Panc1 (cell line): ENCODE measurements at places on chromosomes 1 and 21. TPM values are rescaled to one million over a fixed set of nuclear protein-coding genes. Genes with fewer than 3 reads are reported as not detected.

GRCh38 chr1:217876401-217876800 is 245.3 kb downstream of the SPATA17 start:
- no peaks in the 10 kb centered on the region for H3K27me3 ChIP-seq
- no peak overlapping the region for H3K4me3 ChIP-seq
- H3K36me3 ChIP-seq: no peaks in the 10 kb centered on the region
- H3K4me1 ChIP-seq: no peaks in the 10 kb centered on the region
- H3K27ac ChIP-seq: no peak overlapping the region
- no peak for DNase-seq

DNA sequence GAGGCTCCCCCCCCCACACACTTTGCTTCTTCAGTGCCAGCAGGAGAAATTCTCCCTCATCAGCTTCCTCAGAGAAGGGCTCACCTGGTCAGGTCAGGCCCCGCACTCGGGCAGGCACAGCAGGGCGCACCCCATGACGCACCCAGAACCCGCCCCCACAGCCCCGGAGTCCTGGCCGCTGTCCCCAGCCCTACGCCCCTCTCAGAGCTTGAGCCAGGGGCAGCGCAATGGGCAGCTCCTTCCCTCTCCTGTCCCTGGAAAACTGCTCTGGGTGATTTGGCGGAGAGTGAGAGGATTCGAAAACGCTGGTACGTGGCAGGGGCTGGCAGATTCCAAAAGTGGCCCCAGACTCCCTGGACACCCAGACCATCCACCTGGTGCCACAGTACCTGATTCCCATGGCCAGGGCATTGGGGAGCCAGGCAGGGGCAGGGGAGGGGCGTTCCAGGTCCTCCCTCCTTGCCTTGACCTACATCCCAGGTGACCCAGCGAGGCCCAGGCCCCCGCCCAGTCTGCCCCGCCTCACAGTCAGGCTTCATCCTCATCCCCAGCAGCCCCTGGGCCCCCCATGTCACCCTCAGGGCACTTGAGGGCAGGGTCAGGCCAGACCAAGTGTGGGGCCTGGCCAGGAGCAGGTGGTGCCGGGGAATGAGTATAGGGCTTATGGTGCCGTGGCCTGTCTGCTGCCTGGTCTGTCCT is 23.7 kb downstream of the RRP1 start:
- no peaks in the 10 kb centered on the region for H3K36me3 ChIP-seq
- no peak overlapping the region for H3K4me3 ChIP-seq
- H3K4me1 ChIP-seq: peaks cover 18% of the 10 kb centered on the region
- H3K27me3 ChIP-seq: no peaks in the 10 kb centered on the region

DNA sequence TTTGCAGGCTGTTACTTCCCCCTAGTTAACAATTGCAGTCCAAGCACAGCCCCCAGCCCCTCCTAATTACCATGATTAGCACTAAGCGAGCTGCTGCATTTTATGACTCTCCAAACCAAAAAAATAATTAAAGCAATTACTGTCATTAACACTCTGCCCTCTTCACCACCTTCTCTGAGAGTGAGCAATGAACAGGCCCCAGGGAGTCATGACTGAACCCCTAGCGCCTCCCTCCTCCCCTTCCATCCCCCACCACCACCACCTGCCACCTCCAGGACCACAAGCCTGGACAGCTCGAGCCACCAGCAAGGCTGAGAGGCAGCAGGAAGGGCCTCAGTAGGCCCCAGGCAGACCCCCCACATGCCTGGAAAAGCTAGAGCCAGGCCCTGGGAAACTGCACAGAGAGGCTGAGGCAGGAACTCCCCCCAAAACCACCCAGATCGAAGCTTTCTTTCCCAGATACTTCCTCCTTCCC is 35.5 kb upstream of the ZC3H12A start:
- H3K4me3 ChIP-seq: no peak overlapping the region
- no peaks in the 10 kb centered on the region for H3K36me3 ChIP-seq
- no peak overlapping the region for H3K27ac ChIP-seq
- DNase-seq: no peak
- H3K27me3 ChIP-seq: 0 out of 2 replicates have a peak, but pooled peaks cover 3% of the 10 kb centered on the region
- H3K4me1 ChIP-seq: no peaks in the 10 kb centered on the region

DNA sequence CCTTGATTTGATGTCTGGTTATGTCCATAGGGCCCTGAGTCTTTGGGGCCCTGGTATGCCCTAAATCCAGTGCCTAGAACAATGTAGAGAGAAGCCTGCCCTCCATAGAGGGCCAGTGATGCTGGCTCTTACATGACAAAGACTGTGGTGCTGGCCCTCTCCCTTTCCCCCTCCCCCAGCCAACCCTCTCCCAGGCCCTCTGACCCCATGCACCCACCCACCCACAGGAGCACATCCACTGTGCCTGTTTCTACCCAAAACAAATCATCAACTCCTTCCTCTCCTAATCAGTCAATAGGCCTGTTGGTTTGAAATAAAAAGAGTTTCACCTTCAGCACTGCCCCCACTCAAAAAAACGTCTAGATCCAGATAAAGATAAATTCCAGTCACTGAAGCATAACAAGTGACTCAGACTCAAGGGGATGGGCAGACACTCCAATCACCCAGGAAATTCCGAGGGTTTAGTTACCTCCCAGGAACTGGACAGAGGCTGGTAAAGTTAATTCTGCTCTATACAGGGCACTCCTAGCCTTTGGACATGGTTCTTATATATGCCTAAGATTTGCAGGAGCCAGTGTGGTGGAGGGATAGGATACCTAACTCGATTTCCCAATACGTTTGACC is 144.8 kb upstream of the VANGL1 start:
- no peak for DNase-seq
- no peak overlapping the region for H3K27ac ChIP-seq
- H3K4me3 ChIP-seq: no peak overlapping the region
- no peaks in the 10 kb centered on the region for H3K27me3 ChIP-seq

- H3K4me3 ChIP-seq: no peak overlapping the region
- H3K4me1 ChIP-seq: no peaks in the 10 kb centered on the region; the same call in 1 of the 2 replicates
- H3K27me3 ChIP-seq: no peaks in the 10 kb centered on the region
Observed at GRCh38 chr1:41647221-41648135, 163.0 kb upstream of the EDN2 start.

DNA sequence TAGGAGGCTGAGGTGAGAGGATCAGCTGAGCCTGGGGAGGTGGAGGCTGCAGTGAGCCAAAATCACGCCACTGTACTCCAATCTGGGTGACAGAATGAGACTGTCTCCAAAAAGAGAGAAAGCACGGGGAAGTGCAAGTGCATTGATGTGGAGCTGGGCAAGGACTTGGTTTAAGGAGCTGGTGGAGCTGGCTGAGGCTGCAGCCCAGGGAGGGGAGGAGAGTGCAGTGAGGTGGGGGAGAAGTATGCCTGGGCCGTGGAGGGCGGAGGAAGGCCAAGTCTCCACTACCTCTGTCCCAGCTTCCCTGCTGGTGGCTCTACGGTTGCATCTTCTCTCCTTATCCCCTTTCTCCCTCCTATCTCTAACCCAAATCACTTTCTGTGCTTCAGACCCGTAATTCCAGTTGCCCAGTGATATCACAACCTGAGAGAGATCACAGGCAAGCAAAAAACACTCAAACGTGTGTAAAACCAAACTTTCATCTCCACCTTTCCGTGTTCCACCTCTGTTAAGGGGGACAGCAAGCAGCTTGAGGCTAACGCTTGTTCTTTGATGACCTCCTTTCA is 11.1 kb downstream of the TOR3A start:
- no peaks in the 10 kb centered on the region for H3K27me3 ChIP-seq
- no peaks in the 10 kb centered on the region; the same call in 1 of the 2 replicates for H3K36me3 ChIP-seq
- no peak for DNase-seq
- no peak overlapping the region for H3K4me3 ChIP-seq

BRINP3 gene
- 1.0 TPM for total RNA-seq

TATDN3 gene
- total RNA-seq: 9.5 TPM

KIF14 gene
- total RNA-seq: 17.8 TPM

GRCh38 chr1:151819976-151820623 is 11.5 kb downstream of the RORC start:
- no peak for DNase-seq
- H3K4me1 ChIP-seq: no peaks in the 10 kb centered on the region; the same call in 1 of the 2 replicates
- no peaks in the 10 kb centered on the region for H3K36me3 ChIP-seq
- H3K4me3 ChIP-seq: no peak overlapping the region
- H3K27ac ChIP-seq: no peak overlapping the region
- H3K27me3 ChIP-seq: no peaks in the 10 kb centered on the region

DNA sequence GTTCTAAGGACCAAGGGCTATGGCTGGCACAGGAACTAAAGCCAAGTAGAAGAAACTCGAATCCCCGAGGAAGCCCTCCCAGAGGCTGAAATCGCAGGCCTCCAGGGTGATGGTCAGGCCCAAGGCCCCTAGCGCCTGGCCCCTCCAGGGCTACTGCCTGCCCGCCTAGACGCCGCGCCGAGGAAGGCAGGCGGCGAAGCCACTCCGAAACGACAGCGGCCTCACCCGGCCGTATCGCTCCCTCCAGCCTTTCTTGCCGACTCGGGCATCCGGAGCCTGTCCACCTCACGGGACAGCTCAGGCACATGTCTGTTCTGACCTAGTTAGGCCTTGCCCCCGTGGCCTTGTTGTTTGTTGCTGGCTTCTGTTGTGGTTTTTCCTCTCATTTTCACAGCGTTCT is 9.7 kb upstream of the LHX8 start:
- no peaks in the 10 kb centered on the region for H3K36me3 ChIP-seq
- H3K27me3 ChIP-seq: no peaks in the 10 kb centered on the region
- H3K27ac ChIP-seq: no peak overlapping the region
- no peak for DNase-seq

COL11A1 gene
- total RNA-seq: 106 TPM

GRCh38 chr1:190904091-190904695 is 426.5 kb upstream of the BRINP3 start:
- H3K36me3 ChIP-seq: no peaks in the 10 kb centered on the region
- H3K27ac ChIP-seq: no peak overlapping the region
- H3K27me3 ChIP-seq: no peaks in the 10 kb centered on the region
- DNase-seq: no peak
- no peaks in the 10 kb centered on the region for H3K4me1 ChIP-seq
- H3K4me3 ChIP-seq: no peak overlapping the region

APCS gene
- 0.33 TPM for total RNA-seq

DNA sequence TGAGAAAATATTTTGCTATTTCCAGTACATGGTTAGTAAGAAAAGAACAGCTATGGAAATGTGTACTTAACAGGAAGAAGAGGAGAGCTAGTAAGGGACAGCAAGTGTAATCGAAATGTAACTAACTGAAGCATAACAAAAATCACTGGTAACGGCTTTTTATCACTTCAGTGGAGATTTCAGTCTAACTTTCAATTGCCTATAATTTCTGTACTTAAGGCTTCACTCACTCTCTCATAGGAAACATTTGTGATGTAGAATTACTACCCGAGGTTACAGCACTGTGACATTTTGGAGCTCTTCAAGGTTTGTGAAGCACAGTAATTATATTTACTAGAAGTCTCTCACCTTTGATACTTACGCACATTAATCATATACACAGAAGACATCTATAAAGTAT is 1119.1 kb downstream of the AMY1C start:
- no peaks in the 10 kb centered on the region for H3K27me3 ChIP-seq
- H3K36me3 ChIP-seq: no peaks in the 10 kb centered on the region
- DNase-seq: no peak
- no peak overlapping the region for H3K27ac ChIP-seq
- H3K4me3 ChIP-seq: no peak overlapping the region
- no peaks in the 10 kb centered on the region for H3K4me1 ChIP-seq

CD1B gene
- not detected for total RNA-seq

DNA sequence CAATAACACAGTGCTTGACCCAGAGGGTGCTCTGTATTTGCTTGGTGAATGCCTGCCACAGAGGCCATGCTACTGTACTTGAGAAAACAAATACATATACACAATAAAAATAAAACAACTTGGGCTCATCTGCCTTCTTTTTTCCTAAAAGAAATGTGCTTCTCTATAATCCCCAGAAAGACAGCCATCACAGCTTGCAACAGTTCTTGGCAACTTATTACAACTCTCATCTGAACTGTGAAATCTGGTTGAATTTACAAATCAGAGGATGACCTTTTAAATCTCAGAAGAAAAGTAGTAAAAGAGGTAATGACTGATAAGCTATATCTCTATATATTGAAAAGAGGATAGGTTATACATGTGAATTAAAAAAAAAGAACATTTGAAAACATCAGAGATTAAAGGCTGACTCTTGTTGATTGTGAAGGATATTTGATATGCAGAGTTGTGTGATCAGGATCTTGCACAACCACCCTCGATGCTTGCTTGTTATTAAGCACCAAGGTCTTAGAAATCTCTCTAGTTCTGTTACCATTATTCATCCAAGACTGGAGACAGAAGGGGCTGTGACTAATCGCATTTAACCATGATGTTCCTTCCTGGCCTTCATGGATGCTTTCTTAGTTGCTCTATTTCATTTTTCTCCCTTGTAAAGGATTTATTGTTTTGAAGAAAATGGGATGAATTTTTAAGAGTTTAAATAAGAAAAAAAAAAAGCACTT is 213.4 kb downstream of the APP start:
- H3K36me3 ChIP-seq: peaks cover 12% of the 10 kb centered on the region
- H3K4me1 ChIP-seq: no peaks in the 10 kb centered on the region
- no peaks in the 10 kb centered on the region for H3K27me3 ChIP-seq

HOOK1 gene
- 0.57 TPM for total RNA-seq

FABP3 gene
- total RNA-seq: 0.49 TPM

ZNF648 gene
- total RNA-seq: not detected

DNA sequence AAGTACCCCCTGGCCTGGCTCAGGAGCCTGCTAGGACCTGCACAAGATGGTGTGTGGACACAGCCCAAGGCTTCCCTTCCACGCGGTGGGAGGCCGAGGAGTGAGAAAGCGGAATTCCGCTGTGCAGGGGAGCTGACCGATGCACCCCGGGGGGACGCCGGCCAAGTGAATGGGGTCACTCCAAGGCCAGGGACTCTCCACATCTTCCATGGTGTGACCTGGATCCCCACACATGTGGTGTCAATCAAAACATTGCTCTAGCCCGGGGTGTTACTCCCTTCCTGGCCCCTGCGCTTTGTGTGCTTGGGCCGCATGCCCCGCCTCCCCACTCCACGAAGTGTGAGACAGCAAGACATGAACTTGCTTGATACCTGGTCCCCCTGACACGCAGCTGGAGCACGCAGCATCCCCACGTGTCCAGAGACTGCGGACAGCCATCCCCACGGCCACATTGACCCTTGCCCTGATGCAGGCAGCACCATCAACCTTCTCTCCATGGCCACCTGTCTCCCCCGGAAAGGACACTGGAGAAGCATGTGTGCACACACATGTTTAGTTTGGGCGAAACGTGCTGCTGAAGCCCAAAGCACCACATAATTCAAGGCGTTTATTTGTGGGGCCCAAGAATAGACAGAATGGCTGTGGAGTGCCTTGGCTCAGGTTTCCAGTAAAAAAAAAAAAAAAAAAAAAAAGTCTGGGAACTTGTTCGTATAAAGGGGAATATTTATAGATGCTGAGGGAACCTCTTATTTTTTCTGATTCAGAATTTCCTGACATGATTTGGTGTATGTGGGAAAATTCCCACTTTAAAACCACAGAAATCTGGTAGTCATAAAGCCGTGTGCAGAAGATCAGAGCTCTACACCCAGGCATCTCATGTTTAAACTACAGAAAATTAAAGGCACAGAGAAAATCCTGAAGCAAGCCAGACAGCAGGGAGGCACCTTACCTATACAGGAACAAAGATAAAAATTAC is 171.7 kb downstream of the HUNK start:
- H3K27me3 ChIP-seq: no peaks in the 10 kb centered on the region
- no peak overlapping the region for H3K27ac ChIP-seq
- H3K36me3 ChIP-seq: no peaks in the 10 kb centered on the region
- H3K4me1 ChIP-seq: no peaks in the 10 kb centered on the region
- no peak for DNase-seq

- no peaks in the 10 kb centered on the region; the same call in 1 of the 2 replicates for H3K27me3 ChIP-seq
- no peak for DNase-seq
- no peak overlapping the region for H3K4me3 ChIP-seq
- H3K36me3 ChIP-seq: no peaks in the 10 kb centered on the region
- no peaks in the 10 kb centered on the region for H3K4me1 ChIP-seq
Observed at GRCh38 chr1:167173516-167174184, 47.0 kb upstream of the POU2F1 start.

DPH5 gene
- total RNA-seq: 22.6 TPM

RYR2 gene
- 0.03 TPM for total RNA-seq

G0S2 gene
- total RNA-seq: 2.5 TPM
